CD4-positive, alpha-beta T cell treated with Interleukin-15 for 1 hour (primary cell): ENCODE measurements at places on chromosomes 6 and 20.

GRCh38 chr6:26331218-26332073, 33.6 kb upstream of the BTN3A2 start:
- peak; percentile 42 for DNase-seq

GRCh38 chr6:149484733-149485700, at the start of gene ZC3H12D:
Gene ZC3H12D (minus strand): TSS chr6:149485014. CDS start chr6:149474543, 10,471 bp downstream.
- DNase-seq: peak; percentile 88

GRCh38 chr6:42532038-42532669, 31.7 kb upstream of the UBR2 start:
- DNase-seq: peak; percentile 27

DNA sequence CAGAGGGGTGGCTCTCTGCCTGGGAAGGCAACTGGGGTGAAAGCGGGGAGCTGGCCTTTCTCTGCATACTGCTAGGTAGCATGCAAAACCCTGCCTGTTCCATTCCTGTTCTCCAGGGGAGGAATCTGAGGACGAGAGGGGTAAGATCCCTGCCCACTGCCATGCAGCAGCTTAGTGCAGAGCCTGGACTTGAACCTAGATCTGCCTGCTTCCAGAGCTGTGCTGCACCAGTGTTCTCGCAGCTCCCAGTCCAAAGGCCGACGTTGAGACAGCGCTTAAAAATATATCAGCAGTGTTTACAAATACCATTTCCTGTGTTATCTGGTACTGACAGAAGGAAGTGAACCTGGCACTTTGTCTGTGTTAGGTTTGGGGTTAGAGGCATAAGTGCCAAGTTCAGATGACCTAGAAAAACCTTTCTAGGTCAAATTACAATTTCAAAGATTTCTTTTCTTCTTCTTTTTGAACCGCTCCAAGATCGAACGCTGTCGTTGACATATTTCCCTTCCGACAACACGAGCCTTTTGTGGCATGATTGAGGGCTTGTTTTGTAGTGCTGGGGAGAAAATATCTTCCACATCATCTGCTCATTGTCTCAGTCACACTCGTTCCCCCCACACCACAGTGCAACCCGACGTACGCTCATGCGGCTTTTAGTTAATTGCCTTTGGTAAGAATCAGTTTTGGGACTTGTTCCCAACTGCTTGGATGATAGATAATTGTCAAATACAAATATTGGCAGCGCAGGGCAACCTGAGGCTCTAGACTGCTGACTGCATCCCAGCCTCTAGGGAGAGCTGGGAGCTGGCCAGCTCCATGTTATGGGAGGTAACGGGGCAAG, 44.6 kb downstream of the TOX2 start:
- DNase-seq: peak; percentile 51

- DNase-seq: no peak
Observed at GRCh38 chr6:25155211-25155610, 124.0 kb upstream of the CARMIL1 start.

GRCh38 chr6:144471986-144472385, 186.9 kb downstream of the UTRN start:
- no peak for DNase-seq

GRCh38 chr20:62860924-62861691, 514 bp downstream of the TCFL5 start:
- peak; percentile 48 for DNase-seq

GRCh38 chr6:37861452-37861851, 41.9 kb downstream of the ZFAND3 start:
- no peak for DNase-seq

GRCh38 chr6:22838345-22838744, 269.0 kb downstream of the HDGFL1 start:
- DNase-seq: no peak

DNA sequence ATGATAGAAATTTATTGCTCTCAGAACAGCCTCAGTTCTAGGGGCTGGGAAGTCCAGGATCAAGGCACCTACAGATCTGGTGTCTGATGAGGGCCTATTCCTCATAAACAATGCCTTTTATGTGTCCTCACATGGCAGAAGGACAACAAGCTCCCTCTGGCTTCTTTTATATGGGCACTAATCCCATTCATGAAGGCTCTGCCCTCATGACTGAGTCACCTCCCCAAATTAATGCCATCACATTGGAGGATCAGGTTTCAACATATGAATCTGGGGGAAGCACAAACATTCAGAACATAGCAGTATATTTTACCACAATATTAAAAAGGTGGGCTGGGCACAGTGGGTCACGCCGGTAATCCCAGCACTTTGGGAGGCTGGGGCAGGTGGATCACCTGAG, 58.5 kb upstream of the CCN6 start:
- no peak for DNase-seq

DNA sequence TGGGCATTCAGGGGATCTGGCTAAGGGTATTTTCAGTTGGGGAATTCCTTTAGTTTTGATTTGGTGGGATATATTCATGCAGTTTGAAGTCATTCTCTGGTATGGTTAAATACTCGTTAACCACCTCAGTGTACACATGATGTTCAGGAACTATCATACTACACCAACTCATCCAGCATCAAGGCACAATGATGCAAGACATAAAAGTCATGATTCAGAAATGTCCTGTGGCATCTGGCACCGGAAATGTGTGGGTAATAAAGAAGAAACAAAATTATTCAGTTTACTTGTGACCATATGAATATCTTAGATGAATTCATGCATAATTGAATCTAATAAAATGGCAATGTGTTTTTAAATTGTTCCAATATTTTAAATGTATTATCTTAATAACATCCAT, 129.0 kb upstream of the BMP5 start:
- no peak for DNase-seq

- no peak for DNase-seq
Observed at GRCh38 chr6:99334526-99335127, 14.8 kb downstream of the FAXC start.

DNA sequence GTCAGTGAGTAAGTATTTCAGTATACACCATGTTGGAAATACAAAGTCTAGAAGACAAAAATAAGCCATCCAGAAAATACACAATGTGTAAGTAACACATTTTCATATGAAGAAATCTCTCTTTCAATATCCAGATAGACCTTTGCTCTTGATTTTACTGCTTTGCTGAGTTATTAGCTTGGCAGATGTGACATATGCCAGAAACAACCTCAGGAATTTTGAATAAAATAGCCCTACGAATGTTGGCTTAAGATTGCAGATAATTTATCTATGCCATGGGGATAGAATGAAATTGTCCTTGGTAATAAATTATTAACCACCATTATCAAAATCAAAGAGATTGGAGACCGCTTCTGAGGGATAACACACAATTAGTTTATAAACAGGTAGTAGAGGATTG, 1036.9 kb upstream of the EPHA7 start:
- no peak for DNase-seq

GRCh38 chr6:46270336-46270735, 99.6 kb upstream of the ENPP5 start:
- DNase-seq: no peak

DNA sequence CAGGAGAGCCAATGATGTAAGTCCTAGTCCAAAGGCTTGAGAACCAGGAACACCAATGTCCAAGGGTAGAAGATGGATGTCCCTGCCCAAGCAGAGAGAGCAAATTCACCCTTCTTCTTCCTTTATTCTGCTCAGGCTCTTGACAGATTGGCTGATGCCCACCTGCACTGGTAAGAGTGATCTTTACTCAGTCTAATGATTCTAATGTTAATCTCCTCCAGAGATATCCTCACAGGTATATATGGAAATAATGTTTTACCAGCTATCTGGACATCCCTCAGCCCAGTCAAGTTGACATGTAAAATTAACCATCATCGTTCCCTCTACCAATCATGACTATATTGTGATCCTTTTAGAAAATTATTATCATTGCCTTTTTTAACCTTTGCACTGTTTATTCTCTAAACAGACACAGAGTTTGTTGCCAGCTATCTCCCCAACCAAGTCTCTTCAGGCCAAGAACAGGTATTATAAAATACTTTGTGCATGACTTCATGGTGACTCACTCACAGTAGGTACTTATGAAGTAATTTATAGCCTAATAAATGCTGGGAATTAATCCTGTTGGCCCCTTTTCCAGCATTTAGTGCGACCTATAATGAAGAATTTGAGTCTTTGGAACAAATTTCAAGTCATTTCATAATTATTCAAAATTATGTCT, 26.2 kb upstream of the TSHZ2 start:
- DNase-seq: no peak

GRCh38 chr6:96545882-96546281, 17.0 kb upstream of the FHL5 start:
- no peak for DNase-seq

- DNase-seq: no peak
Observed at GRCh38 chr6:75849329-75850025, 100.4 kb downstream of the MYO6 start.

DNA sequence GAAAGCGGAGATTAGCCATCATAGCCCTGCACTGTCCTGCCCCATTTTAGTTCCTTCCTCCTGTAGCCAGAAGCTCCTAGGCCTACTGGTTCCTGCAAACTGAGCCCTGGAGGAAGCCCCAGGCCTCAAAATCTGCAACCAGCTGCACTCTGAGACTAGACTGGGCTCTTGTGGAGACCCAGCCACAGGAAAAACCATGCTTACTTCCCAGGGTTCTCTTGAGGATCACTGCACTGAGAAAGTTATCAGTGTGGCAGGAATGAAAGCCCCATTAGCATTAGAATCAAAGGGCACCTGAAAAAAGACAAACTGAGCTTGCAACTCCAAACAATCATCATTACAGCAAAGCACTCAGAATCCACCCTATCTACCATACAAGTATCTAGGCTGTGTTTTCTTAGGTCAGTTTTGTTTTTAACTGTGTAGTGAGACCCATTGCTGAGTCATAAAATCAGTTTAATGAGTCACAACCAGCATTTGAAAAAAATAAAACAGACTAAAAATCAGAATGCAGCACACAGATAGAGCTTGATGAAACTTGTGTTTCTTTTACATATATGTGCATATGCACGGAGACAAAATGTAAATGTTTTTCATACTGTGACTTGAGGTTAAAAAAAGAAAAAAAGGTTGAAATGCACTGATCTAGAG, 91.0 kb downstream of the UNC5CL start:
- DNase-seq: no peak

GRCh38 chr20:19129976-19130612, 82.3 kb upstream of the SLC24A3 start:
- no peak for DNase-seq

GRCh38 chr20:48626226-48626937, 201.4 kb downstream of the PREX1 start:
- DNase-seq: peak; percentile 52

GRCh38 chr6:105226598-105227294, 46.9 kb upstream of the POPDC3 start:
- DNase-seq: no peak

GRCh38 chr6:113184736-113185135, 672.4 kb upstream of the MARCKS start:
- no peak for DNase-seq

- DNase-seq: peak; percentile 33
Observed at GRCh38 chr6:142112451-142113061, 20.2 kb upstream of the GJE1 start.

DNA sequence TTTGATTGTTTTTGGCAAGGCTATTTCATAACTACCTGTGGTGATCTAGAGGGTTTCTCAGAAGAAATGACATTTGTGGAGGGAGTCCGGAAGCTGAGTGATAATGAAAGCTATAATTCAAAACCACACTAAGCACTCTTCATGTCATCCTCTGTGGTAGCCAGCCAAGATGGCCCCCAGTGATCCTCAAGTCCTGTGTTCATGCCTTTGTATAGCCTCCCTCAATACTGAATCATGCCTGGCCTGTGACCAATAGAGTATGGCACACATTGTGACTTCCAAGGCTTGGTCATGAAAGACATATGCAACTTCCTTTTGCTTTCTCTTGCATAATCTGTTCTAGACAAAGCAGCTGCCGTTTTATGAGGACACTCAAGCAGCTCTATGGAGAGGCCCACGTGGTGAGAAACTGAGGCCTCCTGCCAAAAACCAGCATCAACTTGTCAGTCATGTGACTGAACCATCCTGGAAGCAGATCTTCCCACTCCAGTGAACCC, 12.8 kb upstream of the DNAAF9 start:
- peak; percentile 61 for DNase-seq

DNA sequence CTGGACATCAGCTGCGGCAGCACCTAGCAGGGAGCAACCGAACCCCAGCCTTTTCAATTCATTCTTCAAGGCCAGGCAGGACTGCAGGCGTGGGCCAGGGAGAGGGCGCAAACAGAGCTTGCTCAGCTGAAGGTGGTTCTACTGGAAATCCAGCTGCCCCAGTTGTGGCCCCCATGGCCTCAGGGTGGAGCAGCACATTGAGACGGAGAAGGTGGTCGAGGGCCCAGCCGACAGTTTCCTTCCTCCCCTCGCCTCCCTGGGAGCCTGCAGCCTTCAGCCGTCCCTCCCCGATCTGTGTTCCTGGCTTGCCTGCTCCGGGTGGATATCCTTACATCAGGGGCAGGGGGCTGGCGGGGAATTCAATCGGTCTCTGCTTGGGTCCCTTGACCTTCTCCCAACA, 217.8 kb downstream of the ANKRD60 start:
- no peak for DNase-seq

GRCh38 chr6:79571030-79571367, 33.8 kb upstream of the LCA5 start:
- no peak for DNase-seq

GRCh38 chr6:86934365-86934764, 3.0 kb upstream of the HTR1E start:
- no peak for DNase-seq

GRCh38 chr6:160040527-160041264, 71.8 kb downstream of the IGF2R start:
- no peak for DNase-seq

- no peak for DNase-seq
Observed at GRCh38 chr6:55617272-55617671, 38.3 kb upstream of the HMGCLL1 start.

DNA sequence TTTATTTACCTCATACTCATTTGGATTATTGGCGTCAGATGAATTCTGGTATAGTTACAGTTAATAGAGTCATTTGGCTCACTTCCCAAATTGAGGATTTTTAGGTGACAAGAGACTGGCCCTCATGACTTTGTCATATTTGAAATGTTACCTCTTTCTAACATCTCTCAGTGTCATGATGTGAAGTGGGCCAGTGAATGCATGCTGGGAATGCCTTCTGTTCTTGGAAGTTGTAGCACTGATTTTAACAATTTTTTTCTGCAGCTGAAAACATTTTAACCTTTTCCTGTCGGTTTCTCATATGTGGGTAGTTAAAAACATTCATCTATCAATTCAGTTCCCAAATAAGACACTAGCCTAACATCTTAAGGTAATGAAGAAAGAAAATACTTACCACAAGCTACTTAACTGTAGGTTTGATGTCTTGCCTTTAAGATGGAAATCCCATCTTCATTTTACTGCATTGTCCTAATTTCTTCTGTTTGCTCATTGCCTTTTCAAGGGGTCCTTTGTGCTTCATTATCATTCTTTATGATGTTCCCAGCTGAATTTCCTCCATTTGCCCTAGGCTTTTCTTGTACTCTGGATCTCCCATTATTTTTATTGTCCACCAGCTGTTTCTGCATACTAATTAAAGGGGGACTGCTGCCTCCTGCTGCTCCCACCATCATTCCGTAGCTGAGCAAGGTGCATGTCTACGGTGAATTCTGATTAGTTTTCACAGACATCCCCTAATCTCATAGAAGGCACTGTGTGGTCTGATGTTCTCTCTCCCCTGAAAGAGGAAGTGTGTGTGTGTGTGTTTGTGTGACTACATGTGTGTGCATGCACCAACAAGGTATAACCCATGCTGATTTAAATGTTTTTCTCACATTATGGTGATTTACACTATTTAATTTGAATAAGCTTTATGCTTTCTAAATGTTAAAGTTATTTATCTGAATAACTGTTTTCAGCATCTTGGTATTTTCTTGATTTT, 109.5 kb downstream of the B3GAT2 start:
- no peak for DNase-seq

GRCh38 chr6:73675466-73676098, 20.4 kb upstream of the CD109 start:
- peak; percentile 52 for DNase-seq
